Left kidney (tissue), 8 donors: ENCODE measurements at places on chromosomes 1 and 21.

DNA sequence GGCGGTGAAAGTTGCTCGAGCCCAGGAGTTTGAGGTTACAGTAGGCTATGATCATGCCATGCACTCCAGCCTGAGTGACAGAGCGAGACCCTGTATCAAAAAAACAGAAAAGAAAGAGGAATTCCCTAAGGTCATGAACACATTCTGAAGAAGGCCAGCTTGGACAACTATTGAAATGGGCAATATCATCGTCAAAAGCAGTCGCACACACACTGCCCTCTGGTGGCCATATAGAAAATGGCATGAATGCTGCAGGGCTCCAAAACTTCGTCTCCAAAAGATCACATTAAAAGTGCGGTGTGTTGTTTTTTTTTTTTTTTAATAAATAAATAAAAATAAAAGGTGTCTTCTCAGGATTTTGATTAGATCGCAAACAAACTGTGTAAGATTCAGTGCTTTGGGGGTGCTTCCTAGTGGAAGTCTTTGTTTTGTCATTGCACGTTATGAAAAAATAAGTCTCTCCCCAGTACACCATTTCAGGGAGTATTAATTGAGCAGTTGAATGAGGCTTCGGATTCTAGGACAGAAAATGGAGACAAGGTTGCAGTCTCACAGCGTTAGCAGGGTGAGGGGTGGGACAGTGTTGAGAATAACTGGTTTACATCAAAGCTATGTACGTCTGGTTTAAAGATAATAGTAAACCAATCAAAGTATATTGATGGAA is 87.5 kb upstream of the FMN2 start:
- DNase-seq: no peak

DNA sequence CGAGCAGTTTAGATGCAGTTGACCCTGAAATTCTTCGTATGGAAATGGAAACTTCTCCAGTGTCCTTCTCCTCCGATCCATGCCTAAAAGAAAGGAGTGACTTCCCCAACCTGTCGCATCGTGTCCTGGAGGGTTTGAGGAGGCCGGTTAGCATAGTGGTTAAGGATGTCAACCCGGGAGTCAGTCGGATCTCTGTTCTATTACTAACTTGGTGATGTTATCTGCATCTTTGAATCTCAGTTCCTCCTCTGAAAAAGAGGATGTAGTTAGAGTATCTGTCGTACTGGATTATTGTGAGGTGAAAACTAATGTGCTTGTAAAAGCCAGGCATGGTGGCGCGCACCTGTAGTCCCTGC is 684 bp downstream of the ZBTB8B start:
- DNase-seq: no peak

GRCh38 chr21:24939291-24939690 is 668.0 kb downstream of the MRPL39 start:
- DNase-seq: no peak

DNA sequence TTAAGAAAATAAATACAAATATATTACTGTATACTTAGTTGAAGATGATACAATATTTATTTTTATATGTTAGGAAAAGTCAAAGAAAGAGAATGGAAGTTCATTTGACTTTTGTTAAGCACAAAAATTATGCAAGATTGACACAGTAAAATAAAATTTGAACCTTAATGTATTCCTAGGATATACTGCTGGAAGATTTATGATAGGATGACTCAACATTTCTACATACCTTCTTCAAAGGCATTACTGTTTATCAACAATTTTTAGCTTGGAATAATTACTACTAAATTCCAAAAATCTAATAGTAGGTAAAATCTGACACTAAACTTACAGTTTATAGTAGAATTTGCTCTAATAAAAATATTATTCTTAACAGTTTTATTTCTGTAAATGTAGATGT is 257.3 kb upstream of the ADAMTS5 start:
- no peak for DNase-seq

DNA sequence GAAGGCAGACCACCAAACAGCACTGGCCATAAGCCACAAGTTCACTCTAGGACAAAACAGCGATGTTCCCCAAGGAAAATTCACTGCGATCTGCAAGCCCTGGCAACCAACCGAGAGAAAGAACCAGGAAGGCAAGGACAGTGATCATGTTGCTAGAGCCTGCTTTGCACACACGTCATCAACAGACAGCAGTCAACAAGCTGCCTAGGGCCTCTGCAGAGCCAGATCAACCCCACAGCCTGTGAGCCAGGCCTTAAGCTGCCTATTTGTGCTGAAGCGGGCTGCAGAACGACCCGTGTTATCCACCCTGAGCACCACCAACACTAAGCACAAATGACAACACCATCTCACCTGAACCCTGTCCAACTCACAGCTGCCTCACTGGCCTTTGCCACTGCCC is 6.2 kb upstream of the YRDC start:
- DNase-seq: no peak

DNA sequence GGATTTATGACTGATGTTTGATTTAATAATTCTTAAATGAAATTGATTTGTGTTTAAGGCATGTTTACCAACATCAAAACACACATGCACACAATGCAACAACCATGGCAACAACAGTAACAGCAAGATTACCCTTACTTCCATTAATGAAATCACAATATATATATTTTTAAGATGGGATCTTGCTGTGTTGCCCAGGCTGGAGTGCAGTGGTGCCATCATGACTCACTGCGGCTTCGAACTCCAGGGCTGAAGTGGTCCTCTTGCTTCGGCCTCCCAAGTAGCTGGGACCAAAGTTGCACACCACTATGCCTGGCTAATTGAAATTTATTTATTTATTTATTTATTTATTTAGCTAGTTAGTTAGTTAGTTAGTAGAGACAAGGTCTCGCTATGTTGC is 27.7 kb downstream of the NEK7 start:
- no peak for DNase-seq

DNA sequence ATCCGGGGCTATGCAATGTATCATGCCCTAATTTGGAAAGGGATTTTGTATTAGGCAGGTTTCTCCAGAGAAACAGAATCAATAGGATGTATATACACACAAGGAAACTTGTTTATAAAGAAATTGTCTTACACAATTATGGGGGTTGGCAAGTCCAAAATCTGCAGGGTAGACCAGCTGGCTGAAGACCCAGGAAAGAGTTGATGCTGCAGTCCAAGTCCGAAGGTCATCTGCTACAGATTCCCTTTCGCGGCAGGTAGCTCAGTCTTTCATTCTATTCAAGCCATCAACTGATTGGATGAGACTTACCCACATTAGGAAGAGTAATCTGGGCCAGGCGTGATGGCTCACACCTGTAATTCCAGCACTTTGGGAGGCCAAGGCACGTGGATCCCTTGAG is 54.6 kb upstream of the CXADR start:
- no peak for DNase-seq

DNA sequence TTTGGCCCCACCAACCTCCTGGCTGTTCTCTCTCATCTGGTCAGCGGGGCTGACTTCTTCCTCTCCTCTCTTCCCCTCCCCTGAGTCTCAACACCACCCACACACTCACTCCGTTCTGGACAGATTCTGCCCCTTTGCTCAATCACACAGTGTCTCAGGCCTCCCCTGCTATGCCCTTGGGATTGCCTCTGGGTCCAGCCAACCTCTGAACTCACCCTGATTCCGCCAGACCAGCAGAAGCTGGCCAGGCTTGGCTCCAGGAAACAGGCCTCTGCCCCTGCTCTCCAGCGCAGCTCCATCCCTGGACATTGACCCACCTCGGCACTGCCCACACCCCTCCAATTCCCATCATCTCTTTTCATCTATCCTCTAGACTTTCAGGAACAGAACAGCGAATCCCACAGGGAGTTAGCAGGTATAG is 22.1 kb downstream of the AHDC1 start:
- no peak for DNase-seq

DNA sequence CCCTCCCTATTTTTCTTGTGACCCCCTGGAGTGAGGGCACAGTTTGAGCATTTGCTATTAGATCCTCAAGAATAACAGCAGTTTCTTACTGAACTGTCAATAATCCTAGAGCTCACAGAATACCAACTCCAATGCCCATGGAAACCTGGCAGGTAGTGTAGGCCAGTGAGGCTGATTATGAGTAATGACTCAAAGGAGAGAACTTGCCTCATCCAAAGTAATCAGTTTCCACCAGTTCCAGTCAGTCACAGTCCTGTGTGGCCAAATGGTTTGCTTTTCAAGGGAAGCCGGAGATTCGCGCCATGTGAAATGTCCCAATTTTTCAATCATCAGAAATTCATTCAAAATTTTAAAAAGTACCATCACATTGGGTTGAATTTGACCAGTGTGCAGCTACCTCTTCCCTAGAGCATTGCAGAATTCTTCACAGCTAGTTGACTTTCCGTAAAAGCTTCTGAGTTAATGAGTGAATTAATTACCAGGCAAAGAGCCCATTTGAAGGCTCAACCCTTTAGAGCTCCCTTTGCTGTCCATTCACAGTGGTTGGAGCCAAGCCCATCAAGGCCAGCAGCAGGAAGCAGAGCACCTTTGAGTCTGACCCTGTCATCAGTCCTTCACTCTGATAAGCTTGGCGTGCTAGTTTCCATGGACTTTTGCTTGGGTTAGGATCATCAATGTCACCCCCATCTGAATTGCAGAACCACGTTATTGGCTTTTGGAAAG is 170.3 kb downstream of the KAZN start:
- no peak for DNase-seq

DNA sequence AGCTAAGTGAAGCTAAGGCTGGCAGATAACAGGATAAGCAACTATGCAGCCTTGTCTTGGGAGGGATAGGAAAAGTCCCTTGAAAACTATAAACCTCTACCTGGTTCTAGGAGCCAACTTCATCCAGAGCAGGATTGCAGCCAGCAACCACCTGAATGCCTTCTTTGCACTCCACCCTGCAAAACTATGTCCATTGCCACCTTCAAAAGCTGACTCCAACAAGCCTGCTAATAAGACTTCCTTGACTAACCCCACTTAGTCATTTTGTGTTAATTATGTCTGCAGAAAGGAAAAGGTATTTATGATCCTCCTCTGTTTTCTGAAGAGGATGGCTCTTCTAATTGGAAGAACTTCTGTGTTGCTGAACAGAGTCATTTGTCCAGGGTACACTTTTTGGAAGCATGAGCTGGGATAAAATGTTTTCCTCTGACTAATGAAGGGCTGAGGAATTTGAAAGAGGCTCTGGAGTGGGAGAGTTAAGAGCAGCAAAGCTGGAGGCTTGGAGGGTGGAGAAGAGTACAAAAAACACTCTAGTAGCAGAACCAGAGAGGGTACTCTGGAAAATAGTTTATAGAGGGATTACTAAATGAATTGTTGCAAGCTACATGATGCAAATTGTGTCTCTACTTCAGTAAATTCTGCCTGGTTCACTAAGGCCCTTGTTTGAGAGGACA is 9.6 kb upstream of the RIMKLA start:
- no peak for DNase-seq

DNA sequence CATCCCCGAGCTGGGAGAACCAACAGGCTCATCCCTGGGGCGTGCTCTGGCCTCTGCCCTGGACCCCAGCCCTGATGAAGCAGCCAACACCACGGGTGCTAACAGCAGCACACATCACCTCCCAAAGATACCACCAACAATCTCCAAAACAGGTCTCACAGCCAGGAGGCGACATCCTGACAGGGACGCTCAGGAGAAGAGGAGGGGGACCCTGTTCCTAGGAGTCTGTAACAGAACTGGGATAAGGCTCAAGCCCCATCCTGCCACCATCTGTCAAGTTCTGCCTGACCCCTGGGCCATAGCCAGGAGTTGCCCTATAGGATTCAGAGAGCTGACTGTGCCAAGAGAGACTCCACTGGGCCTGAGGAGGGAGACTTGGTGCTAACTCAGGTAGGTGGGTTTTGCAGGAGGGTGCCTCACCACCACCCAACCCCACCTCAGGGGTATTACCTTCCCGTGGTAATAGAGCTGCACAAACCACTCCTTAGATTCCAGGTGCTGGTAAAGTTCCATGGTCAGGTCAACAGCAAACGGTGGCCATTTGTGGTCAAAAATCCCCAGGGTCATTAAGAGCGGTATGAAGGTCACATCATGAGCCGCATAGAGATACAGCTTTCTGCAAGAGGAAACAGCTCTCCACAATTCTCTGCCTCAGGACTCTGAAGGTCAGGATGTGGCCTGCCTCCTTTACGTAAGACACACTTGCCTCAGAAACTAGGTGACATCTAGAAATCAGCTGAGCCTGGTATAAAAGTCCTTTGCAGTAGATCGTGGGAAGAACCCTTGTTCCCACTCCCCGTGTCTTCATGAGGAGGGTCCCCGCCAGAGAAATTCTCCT is 22.3 kb downstream of the ACP6 start:
- DNase-seq: no peak

DNA sequence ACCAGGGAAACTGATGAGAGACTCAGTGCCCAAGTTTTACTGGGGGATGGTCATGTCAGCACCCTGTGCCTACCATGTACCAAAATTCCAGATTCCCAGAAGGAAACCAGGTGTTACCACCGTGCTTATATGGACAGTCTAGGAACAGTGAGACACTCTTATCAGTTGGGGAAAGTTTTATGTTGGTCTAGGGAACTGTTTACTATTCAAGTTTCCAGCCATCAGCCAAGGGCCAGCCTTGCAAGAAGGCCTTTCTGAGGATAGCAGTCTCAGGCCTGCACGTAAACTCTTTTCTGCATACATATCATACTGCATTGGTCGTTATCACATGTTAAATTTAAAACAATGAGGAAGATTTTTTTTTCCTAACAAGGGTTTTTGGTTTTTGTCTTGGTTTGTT is 12.6 kb downstream of the TMEM269 start:
- DNase-seq: no peak
